ENCODE measurements at places on chromosomes 16 and 17.

- DNase-seq = peak; percentile 20
Measured at GRCh38 chr16:71882505-71883167, 1.3 kb downstream of the ZNF821 start.

- no peak for DNase-seq
Measured at GRCh38 chr16:51544851-51545467, 393.9 kb upstream of the SALL1 start.

GRCh38 chr16:28010671-28011070, 52.8 kb downstream of the GSG1L start:
- no peak for DNase-seq

DNA sequence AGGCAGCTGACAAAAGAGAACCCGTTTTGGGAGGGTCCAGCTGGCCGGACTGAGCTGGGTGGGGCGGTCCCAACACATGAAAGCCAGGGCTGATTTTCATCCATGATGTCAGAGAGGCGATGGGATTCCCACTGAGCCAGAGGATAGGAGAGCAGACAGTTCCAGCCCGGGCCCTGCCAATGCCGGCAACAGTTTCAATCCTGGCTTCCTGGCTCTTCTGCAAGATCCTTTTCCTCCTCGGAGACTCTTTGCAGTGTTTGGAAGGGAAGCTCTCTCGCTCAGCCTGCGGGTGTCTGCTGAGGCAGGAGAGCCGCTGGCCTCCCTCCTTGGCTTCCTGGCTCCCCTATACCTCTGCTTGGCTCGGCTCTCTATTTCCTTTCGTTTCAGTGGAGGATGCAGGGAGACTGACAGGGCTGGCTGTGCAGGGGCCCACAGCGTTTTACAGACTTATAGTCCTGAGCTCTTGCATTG, 145.5 kb upstream of the SOX9 start:
- no peak for DNase-seq

GRCh38 chr17:20256144-20256543, 211.2 kb downstream of the LGALS9B start:
- no peak for DNase-seq

Data from NCI-H2107 (cell line).